ENCODE measurements at places on chromosomes 13 and 19.

DNA sequence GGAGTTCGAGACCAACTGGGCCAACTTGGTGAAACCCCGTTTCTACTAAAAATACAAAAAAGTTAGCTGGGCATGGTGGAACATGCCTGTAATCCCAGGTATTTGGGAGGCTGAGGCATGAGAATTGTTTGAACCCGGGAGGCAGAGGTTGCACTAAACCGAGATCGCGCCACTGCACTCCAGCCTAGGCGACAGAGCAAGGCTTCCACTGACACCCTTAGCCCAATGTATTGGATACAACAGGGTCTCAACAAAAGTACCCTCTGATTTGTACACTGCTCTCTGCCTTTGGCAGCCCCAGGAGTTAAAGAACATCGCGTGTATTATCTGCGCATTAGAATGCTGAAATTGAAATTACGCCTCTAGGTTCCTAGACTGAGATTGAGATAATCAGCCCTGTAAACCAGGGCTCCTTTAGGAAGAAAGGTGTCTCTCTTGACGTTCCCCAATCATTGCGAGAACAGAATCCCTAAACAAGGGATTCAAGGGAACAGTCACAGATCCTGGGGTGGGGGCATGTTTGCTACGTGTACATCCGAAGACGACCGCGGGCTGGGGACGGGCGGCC lies 21.9 kb downstream of the IPO5 start:
- H3K36me3 ChIP-seq, result no peaks in the 10 kb centered on the region
- no peaks in the 10 kb centered on the region for H3K27me3 ChIP-seq
- DNase-seq, result no peak
- peak overlapping the region; percentile 61 for H3K27ac ChIP-seq

DNA sequence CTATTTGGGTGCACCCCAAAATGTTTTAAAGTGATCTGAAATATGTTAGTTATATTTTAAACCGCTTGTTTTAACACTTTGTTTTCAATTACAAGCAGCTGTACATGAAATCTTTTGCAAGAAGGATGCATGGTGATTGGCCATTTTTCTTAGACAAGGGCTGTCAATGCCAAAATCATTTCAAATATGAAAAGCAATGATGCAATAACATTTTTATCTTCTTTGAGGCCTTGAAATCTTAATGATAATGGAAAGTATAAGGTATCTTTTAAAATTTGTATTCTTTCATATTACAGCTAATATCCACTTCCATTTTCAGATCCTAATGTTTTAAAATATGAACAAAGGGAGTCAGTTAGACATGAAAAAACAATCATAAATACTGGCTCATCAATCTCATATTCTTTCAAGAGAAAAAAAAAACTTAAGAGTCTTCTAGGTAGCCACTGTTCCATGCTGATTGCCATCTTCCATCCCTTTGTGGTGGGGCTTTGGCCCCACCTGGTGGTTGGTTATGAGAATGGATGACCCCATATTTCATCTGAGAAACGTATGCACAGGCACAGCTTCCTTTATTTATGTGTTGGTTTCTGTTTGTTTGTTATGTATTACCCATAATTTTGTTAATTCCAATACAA lies 330.3 kb upstream of the MIR17HG start:
- H3K36me3 ChIP-seq, result no peaks in the 10 kb centered on the region
- no peaks in the 10 kb centered on the region for H3K4me1 ChIP-seq
- no peak overlapping the region for H3K4me3 ChIP-seq
- H3K27ac ChIP-seq, result no peak overlapping the region
- peak; percentile 4 for DNase-seq

GRCh38 chr13:67224148-67224846 lies 5.8 kb downstream of the PCDH9 start:
- H3K4me1 ChIP-seq, result peaks cover 16% of the 10 kb centered on the region
- no peaks in the 10 kb centered on the region for H3K36me3 ChIP-seq
- H3K4me3 ChIP-seq, result peak overlapping the region; percentile 35
- H3K27me3 ChIP-seq, result no peaks in the 10 kb centered on the region

GRCh38 chr19:33821871-33822270 lies 25.2 kb downstream of the KCTD15 start:
- H3K4me3 ChIP-seq, result no peak overlapping the region
- H3K27me3 ChIP-seq, result peaks cover 4% of the 10 kb centered on the region
- H3K4me1 ChIP-seq, result peaks cover 27% of the 10 kb centered on the region
- no peak for DNase-seq
- no peak overlapping the region for H3K27ac ChIP-seq

- no peak for DNase-seq
- no peaks in the 10 kb centered on the region for H3K27me3 ChIP-seq
- H3K4me3 ChIP-seq, result no peak overlapping the region
- H3K4me1 ChIP-seq, result no peaks in the 10 kb centered on the region
- no peak overlapping the region for H3K27ac ChIP-seq
These were observed 548.7 kb downstream of the PCDH9 start for GRCh38 chr13:66681403-66681802.

- no peaks in the 10 kb centered on the region for H3K36me3 ChIP-seq
- no peak overlapping the region for H3K27ac ChIP-seq
- H3K27me3 ChIP-seq, result no peaks in the 10 kb centered on the region
These were observed 3.0 kb upstream of the IGFL1 start for GRCh38 chr19:46226438-46226973.

DNA sequence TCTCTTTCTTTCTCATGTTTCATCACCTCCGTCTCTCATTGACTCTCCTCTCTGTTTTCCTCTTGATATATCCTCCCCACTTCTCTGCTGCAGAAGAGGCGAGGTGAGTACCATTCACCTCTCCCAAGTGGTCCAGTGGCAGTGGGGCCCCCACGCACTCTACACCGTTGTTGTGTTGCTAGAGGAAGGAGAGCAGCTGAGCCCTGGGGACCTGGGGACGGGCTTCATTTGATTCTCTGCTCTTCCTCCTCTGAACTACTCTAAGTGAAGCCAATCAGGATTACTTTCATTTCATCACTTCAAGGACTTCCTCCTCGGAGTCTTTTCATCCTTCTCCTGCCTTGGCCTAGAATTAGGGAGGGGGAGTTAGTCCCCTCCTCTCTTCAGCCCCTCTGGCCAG lies 64.6 kb downstream of the CCNE1 start:
- peaks cover 5% of the 10 kb centered on the region for H3K27me3 ChIP-seq
- no peak overlapping the region for H3K4me3 ChIP-seq
- no peaks in the 10 kb centered on the region for H3K36me3 ChIP-seq
- no peak overlapping the region for H3K27ac ChIP-seq
- no peak for DNase-seq

- no peaks in the 10 kb centered on the region for H3K27me3 ChIP-seq
- H3K36me3 ChIP-seq, result peaks cover 58% of the 10 kb centered on the region
- no peaks in the 10 kb centered on the region for H3K4me1 ChIP-seq
- H3K27ac ChIP-seq, result no peak overlapping the region
- DNase-seq, result no peak
These were observed 6.8 kb upstream of the SCN1B start for GRCh38 chr19:35023428-35023827.

GRCh38 chr13:98768522-98768921 lies 16.1 kb upstream of the SLC15A1 start:
- no peak for DNase-seq
- no peaks in the 10 kb centered on the region for H3K27me3 ChIP-seq
- H3K27ac ChIP-seq, result no peak overlapping the region
- H3K4me1 ChIP-seq, result no peaks in the 10 kb centered on the region
- no peak overlapping the region for H3K4me3 ChIP-seq
- H3K36me3 ChIP-seq, result no peaks in the 10 kb centered on the region

DNA sequence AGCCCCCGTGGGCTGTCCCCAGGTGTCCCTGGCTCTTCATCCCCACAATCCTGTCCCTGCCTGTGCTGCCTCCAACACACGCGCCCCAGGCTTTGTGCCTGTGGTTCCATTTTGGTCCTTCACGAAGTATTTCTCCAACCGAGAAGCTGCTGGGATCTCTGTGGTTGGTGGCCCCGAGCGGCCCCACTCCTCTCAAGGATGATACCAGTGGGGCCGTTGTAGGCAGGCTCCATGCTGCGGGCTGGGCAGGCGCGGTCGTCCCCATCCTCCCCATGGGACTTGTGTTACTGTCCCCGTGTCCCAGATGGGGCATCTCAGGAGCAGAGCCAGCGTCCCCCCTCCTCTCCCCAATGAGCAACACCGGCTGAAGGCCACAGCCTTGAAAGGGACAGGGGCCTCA lies 3.7 kb upstream of the ZNF554 start:
- H3K27me3 ChIP-seq, result no peaks in the 10 kb centered on the region
- no peaks in the 10 kb centered on the region for H3K36me3 ChIP-seq
- H3K4me3 ChIP-seq, result no peak overlapping the region

- H3K27me3 ChIP-seq, result no peaks in the 10 kb centered on the region
- peak; percentile 3 for DNase-seq
- no peaks in the 10 kb centered on the region for H3K36me3 ChIP-seq
- H3K27ac ChIP-seq, result no peak overlapping the region
These were observed 29.4 kb upstream of the NDFIP2 start for GRCh38 chr13:79451500-79451962.

GRCh38 chr19:22622901-22623840 lies 11.0 kb upstream of the ZNF492 start:
- H3K27ac ChIP-seq, result no peak overlapping the region
- no peaks in the 10 kb centered on the region for H3K27me3 ChIP-seq
- no peaks in the 10 kb centered on the region for H3K4me1 ChIP-seq
- DNase-seq, result no peak
- no peaks in the 10 kb centered on the region for H3K36me3 ChIP-seq
- H3K4me3 ChIP-seq, result no peak overlapping the region

DNA sequence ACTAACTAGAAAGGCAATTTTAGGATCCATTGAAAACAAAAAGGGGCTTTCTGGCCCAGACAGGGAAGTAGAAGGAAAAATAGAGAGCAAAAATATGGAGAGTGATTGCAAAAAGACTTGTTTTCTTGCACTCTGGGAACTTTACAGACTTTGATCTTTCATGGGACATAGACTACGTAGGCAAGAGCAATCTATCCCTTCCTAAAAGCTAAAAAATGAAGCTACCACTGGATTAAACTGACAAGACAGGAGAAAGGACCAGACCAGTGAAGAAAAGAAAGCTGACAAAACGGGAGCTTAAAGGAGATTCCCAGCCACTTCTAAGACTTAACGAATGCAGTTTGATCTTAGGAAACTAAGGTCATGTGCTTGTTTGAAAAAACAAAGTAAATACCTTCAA lies 524.5 kb downstream of the KLF5 start:
- no peaks in the 10 kb centered on the region for H3K4me1 ChIP-seq

DNA sequence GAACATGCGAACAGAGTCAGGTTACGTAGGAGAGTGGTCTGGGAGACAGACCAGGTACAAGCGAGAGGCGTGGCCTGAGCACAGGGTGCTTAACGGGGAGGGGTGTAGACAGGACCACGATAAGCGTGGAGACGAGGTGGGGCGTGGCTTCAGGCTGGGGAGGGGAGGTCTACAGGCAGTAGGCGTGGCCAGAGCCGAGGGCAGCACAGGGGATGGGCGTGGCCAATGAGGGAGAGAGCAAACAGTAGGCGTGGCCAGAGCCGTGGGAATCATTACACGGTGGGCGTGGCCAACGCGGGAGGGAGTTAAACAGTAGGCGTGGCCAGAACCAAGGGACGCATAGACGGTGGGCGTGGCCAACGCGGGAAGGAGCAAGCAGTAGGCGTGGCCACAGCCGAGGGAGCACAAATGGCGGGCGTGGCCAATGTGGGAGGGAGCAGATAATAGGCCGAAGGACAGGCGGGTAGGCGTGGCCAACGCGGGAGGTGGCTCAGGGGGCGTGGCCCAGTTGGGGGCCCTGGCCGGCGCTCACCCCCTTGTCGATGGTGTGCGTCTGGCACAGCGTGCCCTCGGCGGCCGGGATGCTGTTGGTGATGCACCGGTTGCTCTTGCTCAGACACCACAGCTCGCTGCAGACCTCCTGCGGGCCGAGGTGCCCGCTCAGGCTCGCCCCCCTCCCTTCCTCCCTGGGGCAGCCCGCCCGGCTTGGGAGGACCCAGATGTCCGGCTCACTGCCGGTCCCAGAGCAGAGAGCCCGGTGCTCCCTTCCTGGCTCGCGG lies 15.2 kb upstream of the MYO1F start:
- H3K36me3 ChIP-seq, result no peaks in the 10 kb centered on the region
- H3K4me1 ChIP-seq, result peaks cover 17% of the 10 kb centered on the region
- DNase-seq, result peak; percentile 87
- peaks cover 31% of the 10 kb centered on the region for H3K27me3 ChIP-seq
- H3K27ac ChIP-seq, result no peak overlapping the region
- peak overlapping the region; percentile 19 for H3K4me3 ChIP-seq

DNA sequence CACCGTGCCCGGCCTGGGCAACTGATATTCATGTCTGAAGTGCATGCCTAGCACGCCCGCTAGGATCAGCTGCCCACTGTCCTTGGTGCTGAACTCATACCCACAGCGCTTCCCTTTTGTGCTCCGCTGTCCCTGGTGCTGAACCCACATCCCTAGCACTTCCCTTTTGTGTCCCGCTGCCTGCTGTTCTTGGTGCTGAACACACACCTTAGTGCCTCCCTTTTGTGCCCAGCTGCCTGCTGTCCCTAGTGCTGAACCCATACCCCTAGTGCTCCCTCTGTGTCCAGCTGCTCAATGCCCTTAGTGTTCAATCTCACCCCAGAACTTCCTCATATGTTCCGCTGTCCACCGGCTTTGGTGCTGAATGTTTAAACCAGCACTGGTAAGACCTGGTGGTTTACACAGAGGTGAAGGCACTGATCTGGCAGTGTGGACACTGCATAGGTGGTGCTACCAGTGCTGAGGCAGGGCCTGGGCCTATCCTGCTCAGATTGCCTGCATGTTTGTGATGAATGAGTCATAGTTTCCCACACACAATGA lies 26.3 kb upstream of the SIGLEC11 start:
- peaks cover 3% of the 10 kb centered on the region for H3K36me3 ChIP-seq
- H3K27ac ChIP-seq, result no peak overlapping the region
- no peak overlapping the region for H3K4me3 ChIP-seq
- no peaks in the 10 kb centered on the region for H3K4me1 ChIP-seq
- DNase-seq, result peak; percentile 91
